ENCODE measurements at places on chromosomes 16 and 17.
A peak's percentile ranks its signal among the peaks of the same experiment; 100 is the strongest.

- DNase-seq, result peak; percentile 39
These were observed 4.5 kb upstream of the CA4 start for GRCh38 chr17:60145006-60145935.

DNA sequence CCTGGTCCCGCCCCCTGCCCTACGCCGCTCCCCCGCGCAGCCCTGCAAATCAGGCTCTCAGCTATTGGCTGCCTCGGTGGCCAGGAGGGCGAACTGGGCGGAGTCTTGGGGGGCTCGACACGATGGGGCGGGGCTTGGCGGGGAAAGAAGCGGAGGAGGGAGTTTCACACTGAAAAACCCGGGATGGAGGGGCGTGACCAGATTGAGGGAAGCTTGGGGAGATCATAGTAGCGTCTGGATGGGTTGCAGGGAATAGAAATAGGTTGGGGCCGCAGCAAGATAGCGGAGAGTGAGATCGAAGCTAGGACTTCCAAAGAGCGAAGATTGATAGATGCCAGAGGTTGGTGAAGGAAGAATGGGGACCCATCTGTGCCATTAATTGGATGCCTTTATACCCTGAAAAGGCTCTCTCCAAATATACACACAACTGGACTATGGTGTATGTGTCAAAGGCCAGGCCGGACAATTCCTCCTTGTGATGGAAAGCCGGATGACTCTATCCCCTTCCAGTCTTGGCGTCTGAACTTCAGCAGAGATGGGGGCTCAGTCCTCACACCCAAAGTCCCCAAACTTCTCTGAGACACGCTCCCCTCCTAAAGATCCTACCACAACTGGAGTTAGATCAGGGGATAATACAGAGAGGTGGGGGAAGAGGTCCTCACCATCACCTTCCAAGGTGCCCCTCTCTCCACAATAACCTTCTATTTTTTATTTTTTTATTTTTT, 376 bp upstream of the STAC2 start:
- DNase-seq, result peak; percentile 91

DNA sequence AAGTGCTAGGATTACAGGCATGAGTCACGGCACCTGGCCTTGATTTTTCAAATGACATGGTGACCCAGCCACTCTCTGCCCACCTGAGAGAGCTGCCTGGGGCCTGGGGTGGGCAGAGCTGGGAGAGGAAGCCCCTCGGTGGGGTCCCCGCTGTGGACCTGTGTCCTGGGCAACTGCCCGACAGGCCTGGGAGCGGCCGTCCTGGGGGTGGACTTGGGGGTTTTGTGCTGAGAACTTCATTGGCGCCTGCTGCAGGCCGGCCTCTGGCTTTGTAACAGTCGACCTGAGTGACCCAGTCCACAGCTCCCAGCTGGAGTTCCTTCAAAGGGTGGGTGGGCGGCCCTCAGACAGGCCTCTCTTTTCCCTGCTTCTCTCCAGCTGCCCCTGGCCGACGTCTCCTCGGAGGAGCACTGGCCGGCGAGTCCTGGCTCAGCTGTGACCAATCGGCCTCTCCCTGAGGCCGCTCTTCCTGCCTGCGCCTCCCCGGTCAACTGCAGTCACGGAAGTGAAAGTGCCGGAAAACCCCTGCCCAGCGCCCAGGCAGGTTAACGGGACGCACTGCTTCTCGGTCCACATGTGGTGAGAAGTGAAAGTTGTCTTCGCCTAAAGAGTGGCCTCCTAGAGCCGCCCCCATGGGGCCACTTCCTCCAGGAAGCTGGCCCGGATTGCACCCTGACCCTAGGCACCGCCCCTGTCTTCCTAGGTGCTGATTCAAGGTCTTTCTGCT, 5.5 kb downstream of the CBFA2T3 start:
- DNase-seq, result no peak

- DNase-seq, result no peak
These were observed 98.1 kb upstream of the CCL2 start for GRCh38 chr17:34156741-34157589.

DNA sequence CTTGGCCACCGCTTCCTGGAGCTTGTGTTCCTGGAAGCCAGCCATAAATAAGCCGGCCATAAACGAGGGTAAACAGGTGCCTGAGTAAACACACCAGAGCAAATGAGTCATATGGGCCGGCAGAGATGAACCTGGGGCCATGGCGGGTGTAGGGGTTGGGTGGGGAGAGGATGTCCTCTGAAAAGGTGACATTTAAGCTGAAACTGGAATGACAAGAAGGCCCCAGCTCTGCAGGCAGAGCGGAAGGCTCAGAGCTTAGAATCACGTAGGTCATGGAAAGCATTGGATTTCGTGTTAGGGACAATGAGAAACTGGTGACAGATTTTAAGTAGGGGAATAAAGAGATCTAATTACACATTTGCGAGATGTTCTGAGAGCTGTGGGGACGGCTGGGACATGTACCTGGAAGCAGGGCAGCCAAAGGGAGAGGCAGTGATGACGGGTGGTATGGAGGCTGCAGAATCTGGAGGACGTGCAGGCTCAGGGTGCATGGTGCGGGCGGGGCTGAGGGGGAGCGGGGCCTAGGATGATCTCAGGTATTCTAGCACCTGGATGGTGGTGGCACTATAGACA, 8.1 kb upstream of the DNASE1 start:
- DNase-seq, result peak; percentile 64

- no peak for DNase-seq
These were observed 24.3 kb upstream of the CRISPLD2 start for GRCh38 chr16:84795329-84796053.

DNA sequence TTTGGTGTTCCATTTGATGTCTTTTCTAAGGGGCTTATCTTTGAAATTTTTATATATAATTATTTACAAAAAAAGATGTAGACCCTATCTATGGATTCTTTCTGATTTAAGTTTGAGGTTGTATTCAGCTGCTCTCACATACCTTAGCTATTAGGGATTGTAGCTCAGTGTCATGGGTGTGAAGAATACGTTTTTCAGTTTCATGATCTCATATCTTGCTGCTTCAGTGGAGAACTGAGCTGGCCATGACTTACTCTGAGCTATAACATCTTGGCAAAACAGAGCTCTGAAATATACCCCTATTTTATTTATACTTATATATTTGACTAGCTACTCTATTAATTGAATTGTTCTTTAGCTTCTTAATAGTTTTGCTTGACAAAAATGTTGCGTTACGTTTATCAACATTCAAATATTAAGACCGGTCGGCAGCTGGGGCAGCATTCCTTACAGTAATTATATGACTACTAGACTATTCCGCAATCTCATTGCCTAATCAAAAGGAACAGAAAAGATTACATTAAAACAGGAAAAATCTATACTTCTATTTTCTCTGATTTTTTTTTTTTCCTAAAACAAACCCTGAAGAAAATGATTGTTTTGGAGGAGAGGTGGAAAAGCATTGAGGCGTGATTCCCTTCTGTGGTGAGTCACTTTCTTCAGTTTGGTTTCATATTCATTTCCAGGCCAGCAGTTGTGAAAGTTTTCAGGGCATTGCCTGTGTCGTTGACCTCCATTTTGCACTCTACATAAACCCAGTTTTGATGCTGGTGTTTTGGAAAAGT, 24.1 kb upstream of the KRT24 start:
- DNase-seq, result no peak

DNA sequence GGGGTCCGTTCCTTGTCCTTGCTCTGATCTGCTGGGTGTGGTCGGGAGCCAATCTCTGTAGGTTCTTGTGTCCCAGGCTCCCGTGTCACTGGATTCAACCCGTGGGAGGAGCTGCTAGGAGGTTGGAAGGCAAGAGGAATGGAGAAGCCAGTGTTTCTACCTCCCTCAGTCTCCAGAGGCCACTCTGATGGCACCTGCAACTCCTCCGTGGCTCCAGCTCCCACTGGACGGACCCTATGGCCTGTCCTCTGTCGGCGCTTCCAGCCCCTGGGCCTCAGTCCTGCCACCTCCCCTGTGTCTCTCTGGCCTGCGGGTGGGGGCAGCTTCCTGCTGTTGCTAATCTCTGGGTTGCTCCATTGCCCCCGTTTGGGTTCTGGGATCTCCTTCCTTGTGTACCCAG, 71.1 kb downstream of the CMIP start:
- DNase-seq, result no peak

DNA sequence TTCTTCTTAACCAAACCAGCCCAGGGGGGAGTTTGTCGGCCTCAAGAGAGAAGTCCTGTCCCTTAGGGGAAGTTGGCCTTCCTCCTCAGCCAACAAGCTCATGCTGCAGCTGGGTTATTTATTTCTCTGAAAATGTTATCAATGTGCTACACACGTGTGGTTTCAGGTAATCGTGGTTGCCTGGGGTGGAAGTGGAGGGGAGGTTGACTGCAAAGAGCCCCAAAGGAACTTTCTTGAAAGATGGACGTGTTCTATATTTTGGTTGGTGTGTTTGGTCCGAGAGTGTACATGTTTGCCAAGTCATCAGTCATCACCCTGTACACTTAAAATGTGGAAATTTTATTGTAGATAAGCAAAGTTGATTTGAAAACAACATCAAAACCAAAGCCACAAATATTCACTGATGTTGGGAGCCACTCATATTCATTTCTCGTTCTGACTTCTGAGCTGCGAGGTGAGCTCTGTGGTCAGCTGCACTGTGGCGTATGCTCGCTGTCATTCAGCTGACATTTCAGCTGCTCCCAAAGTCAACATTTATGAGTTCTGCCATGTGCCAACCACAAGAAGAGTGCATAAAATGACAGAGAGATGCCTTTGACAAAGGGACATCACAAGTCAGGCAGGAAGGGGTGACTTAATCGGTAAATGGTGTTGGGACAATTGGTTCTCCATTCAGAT, 26.5 kb upstream of the ADGRG1 start:
- no peak for DNase-seq

GRCh38 chr17:73938706-73939105, 264.8 kb upstream of the RPL38 start:
- no peak for DNase-seq

- DNase-seq, result no peak
These were observed 178.5 kb upstream of the RPL38 start for GRCh38 chr17:74024871-74025531.

DNA sequence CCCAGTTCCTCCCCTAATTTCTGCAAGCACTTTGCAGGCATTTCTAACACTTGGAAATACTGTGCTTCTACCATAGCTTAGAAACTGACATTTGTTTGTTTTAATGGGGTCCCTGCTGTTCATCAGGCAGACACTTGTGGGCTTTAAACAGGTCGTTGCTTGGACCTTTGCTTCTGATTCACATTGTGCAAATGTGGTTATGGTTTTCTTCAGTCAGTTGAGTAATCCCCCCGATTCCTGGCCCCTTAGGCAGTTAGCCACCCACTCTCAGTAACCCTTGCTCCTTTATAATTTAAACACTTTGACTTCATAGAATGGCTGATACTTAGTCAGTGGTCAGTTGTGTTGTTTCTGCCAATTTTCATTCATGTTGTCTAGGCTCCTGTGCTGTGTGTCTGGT, 39.4 kb downstream of the SLC47A1 start:
- no peak for DNase-seq

DNA sequence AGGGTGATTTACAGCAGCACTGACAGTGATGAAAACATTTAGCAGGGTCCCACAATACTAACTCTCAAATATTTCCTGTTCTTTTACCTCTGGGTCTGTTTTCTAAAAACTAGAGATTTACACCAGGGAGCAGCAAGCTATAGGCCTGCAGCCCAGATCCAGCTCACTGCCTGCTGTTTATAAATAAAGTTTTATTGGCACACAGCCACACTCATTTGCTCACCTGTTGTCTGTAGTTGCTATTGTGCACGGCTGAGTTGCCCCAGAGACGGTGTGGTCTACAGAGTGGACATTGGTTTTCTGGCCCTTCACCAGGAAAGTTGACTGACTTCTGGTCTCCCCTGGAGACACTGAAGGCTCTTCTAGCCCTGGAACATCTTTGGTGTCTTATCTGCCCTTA, 16.3 kb upstream of the JPT2 start:
- no peak for DNase-seq

DNA sequence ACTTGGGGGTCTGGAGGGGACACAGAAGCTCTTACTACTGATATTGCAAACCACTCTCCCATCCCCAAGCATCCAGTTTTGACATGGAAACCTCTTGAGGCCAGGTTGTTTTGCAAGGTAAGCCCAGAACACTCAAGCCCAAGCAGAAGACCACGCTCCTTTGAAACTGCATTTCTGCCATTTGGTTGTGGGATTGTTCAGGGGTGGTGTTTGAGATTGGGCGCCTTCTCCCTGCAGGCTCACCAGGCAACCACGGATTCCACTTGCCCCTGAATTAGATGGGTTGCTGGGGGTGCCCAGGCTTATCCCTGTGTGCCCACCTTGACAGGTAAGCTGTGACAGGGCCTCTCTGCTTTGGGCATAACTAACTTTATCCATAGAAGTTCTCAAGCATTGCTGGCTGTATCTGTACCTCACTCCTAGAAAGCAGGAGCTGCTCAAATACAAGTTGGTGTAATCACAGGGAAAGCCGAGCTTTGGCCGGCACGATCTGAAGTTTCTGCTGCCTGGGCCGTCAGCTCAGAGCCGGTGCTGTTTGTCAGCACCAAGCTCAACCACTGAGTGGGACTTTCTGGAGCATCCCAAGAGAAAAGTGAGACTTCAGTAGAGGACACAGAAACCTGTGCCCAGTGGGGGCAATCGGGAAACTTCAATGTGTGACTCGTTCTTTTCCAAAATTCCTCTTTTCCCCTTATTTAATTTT, 93.6 kb downstream of the CYLD start:
- no peak for DNase-seq

GRCh38 chr16:75065149-75065505, 51.5 kb downstream of the LDHD start:
- no peak for DNase-seq

DNA sequence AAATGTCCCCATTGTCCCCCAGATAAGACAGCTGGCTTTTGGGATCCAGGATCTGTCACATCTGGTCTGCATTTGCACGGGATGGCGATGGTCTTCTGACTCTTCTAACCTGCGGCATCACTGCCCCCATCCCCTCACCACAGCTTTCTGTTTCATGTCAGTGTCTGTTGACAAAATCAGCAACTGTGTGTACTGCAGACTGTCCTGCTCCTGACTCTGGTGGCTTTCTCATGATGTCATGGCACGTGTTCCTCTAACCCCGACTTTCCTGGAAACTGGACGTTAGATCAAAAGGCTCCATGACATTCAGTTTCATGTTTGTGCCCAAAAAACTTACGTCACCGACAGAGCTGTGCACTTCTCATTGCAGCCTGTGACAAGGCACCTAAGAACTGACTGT, 30.1 kb upstream of the CPNE2 start:
- no peak for DNase-seq

GRCh38 chr17:74196541-74197317, 6.7 kb upstream of the RPL38 start:
- peak; percentile 15 for DNase-seq

- DNase-seq, result no peak
These were observed 91.0 kb downstream of the ZDHHC7 start for GRCh38 chr16:84920333-84920732.

- DNase-seq, result peak; percentile 11
These were observed 7.1 kb upstream of the ORAI3 start for GRCh38 chr16:30941600-30942425.

- DNase-seq, result no peak
These were observed 754 bp upstream of the SLFN11 start for GRCh38 chr17:35373984-35374765.

DNA sequence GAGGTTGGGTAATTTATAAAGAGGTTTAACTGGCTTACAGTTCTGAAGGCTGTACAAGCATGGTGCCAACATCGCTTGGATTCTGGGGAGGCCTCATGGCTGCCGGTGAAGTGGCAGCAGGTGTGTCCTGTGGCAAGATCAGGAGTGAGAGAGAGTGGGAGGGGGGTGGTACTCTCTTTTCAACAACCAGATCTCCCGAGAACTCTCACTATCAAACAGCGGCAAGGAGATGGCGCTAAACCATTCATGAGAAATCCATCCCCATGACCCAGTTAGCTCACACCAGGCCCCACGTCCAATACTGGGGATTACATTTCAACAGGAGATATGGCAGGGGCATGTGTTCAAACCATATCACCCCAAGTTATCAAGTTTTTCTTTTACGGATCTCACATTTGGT, 44.0 kb upstream of the CBX4 start:
- no peak for DNase-seq
